ENCODE measurements at places on chromosomes 6 and 20. TPM values are rescaled to one million over a fixed set of nuclear protein-coding genes. Genes with fewer than 3 reads are reported as not detected.

USP49 gene
- 1.7 TPM for total RNA-seq

SCGN gene
- not detected for total RNA-seq

DNA sequence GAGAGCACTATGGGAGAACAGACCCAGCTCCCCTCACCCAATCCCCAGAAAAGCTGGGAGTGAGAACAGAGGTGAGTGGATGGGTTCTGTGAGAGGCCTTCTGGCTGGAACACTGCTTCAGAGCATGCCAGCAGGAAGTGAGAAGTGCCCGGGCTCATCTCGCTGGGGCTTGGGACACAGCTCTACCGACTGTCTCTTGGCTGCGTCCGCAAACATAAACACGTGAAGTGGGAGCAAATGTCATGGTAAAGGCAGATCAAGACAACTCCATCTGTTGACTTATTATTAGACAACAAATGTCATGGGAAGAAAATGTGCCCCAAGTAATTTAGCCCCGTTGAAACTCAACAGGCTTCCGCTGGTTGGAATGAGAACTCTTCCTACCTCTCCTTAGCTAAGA is 25.9 kb downstream of the GNAS-AS1 start:
- no peak for DNase-seq

GRCh38 chr6:145277358-145278086 is 457.8 kb downstream of the EPM2A start:
- DNase-seq = no peak

FNDC1 gene
- not detected for total RNA-seq

DNA sequence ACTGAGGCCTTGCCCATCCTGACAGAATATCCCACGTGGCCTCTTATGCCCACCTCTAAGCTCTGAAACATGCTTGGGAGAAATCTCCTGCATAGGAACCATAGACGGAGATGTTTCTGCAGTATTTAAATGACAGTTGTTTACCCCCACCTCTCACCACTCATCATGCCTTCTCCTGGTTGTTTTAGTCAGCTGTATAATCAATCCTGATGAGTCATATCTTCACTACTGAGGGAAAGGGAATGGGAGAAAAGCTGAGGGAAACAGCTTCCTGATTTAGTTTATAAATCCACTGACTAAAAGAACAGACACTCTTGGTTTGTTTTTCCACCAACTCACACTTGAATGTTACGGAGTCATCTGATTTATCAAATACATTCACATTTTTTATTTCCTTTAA is 113.2 kb upstream of the TENT5A start:
- no peak for DNase-seq

GRCh38 chr20:57124800-57125517 is 141.5 kb downstream of the BMP7 start:
- no peak for DNase-seq

CST4 gene
- total RNA-seq = not detected

DNA sequence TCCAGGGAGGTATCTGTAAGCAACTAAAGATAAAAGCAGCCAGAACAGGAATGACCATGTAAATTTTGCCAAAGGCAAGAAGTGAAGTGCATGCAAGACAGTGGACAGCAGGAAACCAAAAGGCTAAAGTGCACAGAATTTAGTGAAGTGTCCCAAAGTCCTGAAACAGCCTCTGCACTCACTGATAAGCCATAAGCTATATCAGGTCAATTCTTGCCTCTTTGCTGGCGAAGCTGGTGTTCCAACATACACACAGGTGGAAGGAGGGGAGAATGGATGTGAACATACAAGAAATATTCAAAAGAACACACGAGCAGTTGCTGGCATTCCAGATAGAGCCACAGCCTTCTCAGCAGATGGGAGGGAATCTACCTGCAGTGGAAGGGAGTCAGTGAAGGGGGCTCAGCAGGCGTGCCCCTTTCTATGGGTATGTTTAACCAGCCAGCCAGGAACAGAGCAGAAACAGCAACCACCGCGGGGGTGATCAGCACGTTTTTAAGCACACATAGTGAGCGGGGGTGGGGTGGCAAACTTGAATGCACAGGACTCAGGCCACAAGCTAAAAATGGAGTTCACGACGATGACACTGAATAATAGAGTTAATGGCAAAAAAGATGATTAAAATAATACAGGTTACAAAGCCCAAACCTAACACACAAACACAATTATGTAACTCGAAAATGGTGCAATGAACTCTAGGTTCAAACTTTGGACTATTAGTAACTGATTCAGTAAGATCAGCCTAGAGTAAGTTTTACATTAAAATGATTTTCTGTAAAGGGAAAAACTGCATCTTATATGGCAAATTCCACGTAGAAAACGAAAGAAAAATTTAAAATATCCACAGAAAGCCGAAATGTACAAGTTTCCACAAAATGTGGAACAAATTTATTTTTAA is 1.2 kb downstream of the ECI2 start:
- no peak for DNase-seq

DNA sequence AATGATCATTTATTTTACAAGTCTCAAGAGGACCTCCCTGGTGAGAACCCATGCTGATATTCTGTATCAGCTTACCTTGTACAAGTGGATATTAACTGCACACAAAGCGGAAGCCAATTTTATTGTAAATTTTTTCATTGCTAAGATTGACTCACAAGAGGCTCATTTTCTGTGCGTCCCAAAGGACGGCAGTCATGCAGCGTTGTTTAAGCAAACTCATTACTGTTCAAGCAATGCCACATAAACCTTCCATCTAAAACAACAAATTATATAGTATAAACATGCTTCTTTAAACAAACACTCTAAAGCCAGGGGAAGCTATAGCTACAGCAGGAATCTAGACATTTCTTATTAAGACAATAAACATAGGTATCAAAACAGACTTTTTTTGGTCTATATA is 575.3 kb downstream of the FRK start:
- no peak for DNase-seq

- DNase-seq = no peak
These were observed 209.3 kb upstream of the SOX4 start for GRCh38 chr6:21384216-21384615.

VSTM2L gene
- total RNA-seq = not detected

DNA sequence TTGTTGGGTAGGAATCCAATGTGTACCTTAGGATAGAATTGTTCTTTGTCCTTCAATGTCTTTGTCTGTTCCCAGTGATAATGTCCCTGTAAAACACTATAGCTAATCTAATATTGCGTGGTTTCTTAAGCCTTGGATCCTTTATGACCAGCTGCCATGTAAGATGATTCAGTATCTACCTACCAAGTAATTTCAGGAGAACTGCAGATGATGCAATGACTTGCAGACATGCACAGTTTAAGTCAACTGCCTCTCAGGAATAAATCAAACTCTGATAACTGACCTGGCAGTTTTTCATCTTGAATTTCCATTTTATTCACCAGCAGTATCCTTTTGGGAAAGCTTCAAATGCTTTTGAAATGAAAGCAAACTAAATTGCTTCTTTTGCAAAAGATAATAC is 157.8 kb downstream of the TPBG start:
- no peak for DNase-seq

DNA sequence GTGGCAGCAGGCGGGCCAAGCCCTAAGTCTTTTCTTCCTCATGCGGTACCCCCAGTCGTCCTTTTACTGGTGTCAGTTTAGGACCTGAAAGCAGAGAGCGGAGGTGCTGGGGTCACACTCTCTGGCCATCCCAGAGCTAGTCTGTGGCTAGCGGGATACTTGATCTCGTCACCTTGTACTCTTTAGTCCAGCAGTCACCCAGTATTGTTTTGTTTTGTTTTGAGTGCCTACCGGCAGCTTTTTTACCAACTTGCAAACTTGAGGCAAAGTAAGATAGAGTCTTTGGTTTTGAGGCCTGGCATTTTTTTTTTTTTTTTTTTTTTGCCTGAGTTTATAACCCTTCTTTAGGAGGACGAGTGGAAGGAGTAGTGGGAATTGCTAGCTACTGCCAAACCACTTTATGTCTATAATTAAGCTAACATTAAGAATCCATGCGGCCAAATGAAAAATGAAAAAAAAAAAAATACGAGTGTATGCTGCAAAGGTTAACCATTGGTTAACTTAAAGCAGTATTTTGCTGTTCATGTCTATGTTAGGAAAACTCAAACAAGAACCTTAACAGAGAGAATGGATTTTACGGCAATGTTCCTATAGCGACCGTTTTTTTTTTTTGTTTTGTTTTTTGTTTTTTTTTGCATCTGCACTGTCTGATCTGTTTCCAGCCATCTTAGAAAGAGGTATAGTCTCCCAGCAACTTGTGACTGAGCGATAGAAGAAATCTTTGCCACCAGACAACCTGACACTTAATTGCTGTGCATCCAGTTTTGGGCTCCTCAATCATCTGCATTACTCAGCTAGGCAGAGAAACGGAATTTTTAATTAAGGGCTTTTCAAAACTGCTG is 56.9 kb downstream of the FAM217A start:
- no peak for DNase-seq

NUP153 gene
- total RNA-seq = 63.3 TPM

- no peak for DNase-seq
These were observed 21.3 kb downstream of the PCMTD2 start for GRCh38 chr20:64276817-64277216.

DNA sequence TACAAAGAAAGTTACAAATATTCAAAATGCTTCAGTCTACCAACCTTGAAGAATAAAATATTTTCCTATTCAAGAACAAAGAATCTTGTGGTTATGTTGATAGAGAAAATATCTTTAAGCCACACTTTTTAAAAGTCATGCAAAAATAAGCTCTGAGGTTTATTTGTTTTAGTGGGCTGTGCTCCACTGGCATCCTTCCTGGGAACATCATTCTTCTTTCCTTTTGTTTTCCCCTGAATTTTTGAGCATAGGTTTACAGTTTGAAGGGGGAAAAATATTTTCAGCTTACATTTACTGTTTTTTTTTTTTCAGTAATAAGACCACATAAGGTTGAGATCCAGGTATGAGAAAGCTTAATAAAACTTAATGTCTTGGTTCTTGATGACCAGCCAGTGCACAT is 72.0 kb upstream of the BACH2 start:
- DNase-seq = no peak

DNA sequence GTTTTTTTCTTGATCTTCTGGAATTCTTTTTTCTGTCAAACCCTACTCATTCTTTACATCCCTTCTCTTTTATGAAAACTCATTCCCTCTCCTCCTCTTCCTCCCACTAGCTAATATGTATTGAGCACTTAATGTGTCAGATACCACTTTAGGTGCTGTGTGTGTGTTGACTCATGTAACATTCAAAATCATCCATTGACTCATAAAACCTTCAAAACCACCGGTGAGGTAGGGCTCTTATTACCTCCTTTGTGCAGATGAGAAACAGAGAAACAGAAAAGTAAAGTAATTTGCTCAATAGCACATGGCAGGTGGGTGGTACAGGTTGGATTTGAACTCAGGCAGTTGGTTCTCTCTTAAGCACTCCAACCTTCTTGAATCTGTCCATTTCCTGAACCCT is 136.3 kb upstream of the NEDD9 start:
- DNase-seq = no peak

GRCh38 chr6:5752391-5752680 is 254.4 kb downstream of the NRN1 start:
- no peak for DNase-seq

DNA sequence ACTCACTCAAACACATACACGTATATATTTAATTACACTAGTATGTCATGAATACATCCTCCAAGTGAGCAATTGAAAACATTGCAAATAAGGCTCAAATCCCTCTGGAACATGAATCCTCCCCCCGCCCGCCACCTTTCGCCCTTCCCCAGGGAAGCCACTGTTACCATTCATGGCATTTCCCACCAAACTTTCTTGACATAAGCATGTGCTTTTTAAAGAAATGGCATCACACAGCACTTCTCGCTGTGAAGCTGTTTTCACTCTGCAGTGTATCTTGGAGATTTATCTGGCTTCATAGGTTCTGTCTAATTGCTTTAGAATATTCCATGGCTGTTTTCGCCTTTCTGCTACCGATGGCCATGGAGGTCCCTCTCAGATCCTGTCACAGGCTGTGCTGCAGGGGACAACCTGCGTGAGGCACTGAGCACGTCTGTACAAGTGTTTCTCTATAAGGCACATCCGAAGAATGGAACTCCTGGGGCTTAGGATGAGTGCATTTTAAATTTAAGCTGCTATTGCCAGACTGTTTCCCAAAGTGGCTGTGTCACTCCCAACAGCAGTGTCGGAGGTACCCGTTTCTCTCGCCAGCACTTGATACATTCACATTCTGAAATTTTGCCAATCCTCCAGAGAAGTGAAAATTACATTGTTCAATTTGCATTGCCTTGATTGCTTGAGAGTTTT is 22.2 kb upstream of the PHACTR3 start:
- no peak for DNase-seq

- DNase-seq = no peak
These were observed 2.5 kb downstream of the BTN3A1 start for GRCh38 chr6:26404546-26404945.

DNA sequence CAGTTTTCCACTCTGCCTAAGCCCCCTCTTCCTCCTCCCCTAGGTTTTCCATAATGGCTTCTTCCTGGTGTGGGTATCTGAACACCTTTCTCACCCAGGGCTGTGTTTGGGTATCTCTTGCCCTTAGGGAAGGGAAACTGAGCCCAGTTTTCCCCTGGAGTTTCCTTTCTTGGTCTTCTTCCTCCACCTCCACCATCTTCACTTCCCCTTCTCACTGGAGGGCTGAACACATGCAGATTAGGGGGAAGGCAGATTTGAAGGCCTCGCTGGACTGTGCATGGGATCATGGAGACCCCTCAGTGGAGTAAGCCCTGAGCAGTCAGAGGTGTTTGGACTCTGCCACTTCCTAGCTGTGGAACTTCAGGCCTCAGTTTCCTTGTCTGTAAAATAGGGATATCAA is 27.8 kb downstream of the FOXP4 start:
- no peak for DNase-seq

- DNase-seq = no peak
These were observed 6.6 kb upstream of the ZBTB22 start for GRCh38 chr6:33324125-33324524.

- no peak for DNase-seq
These were observed 218.3 kb downstream of the ANKRD60 start for GRCh38 chr20:58010186-58010585.

MTFR2 gene
- 4.5 TPM for total RNA-seq

DNA sequence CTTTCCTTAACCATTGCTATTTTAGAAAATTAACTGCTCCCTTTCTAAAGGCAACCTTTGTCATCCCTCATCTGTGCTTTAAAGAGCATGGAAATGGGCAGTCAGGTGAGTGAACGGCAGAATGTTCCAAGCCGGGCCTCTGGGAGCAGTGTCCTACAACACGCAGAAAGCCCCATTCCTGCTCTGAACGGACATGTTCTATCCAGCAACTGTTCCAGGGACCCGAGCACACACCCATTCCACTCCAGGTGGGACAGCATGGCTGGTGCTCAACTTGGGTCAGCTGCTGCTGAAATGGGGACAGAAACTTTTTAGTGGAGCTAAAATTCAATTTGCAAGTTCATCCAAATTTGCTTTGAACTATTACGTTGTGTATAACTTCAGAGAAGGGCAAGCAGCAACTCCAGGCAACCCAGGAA is 26.7 kb downstream of the DIDO1 start:
- no peak for DNase-seq

SLC17A1 gene
- total RNA-seq = 0.52 TPM

- DNase-seq = no peak
These were observed 56.1 kb downstream of the HDDC2 start for GRCh38 chr6:125245523-125246264.
